ENCODE measurements at places on chromosomes 7 and 10.

DNA sequence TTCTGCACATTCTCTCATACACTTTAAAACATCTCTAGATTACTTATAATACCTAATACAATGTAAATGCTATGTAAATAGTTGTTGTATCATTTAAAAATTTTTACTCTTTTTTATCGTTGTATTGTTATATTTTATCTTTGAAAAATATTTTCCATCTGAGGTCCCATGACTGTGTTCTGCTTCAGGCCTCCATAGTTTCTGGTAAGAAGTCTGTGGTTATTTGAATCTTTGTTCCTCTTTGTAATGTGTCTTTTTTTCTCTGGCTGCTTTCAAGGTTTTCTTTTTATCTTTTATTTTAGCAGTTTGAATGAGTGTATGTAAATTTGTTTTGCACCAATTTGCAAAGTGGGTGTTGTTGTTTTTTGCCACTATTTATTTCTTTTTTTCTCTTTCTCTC is 263.1 kb downstream of the RPS24 start:
- no peak for DNase-seq

DNA sequence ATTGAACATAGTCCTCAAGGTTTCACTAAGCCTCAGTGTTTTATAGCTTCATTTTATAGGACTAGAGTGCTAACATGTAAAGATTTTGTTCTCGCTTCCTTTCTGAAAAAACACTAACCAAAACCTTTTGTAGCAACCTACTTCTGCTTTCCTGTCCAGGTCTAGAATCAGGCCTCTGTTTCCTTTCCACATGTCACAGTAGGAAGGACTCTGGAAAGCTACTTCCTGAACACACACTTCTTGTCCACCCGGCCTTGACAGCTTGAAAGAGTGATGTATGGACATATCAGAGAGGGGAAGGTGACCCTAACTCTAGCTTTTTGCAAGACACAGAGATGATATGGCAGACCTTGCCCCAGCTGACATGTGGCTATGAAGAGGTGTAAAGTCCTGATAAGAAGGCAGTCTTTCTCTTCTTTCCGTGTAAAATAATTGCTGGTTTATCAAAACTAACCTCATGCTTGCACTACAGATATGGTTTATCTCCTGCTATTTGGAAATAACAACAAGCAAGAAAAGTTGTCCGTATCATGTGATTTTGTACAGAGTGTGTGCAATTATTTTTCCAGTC is 175.4 kb downstream of the SKAP2 start:
- no peak for DNase-seq

- no peak for DNase-seq
Observed at GRCh38 chr7:45119550-45119949, 8.1 kb upstream of the TBRG4 start.

DNA sequence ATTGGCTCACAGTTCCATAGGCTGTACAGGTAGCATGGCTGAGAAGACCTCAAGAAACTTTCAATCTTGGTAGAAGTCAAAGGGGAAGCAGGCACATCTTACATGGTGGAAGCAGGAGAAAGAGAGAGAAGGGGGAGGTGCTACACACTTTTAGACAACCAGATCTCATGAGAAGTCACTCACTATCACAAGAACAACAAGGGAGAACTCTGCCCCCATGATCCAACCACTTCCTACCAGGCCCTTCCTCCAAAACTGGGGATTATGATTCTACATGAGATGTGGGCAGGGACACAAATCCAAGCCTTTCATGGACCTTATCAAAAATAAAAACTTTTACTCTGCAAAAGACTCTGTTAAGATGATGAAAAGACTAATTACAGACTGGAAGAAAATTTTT is 183.2 kb upstream of the TRIM24 start:
- DNase-seq: no peak

DNA sequence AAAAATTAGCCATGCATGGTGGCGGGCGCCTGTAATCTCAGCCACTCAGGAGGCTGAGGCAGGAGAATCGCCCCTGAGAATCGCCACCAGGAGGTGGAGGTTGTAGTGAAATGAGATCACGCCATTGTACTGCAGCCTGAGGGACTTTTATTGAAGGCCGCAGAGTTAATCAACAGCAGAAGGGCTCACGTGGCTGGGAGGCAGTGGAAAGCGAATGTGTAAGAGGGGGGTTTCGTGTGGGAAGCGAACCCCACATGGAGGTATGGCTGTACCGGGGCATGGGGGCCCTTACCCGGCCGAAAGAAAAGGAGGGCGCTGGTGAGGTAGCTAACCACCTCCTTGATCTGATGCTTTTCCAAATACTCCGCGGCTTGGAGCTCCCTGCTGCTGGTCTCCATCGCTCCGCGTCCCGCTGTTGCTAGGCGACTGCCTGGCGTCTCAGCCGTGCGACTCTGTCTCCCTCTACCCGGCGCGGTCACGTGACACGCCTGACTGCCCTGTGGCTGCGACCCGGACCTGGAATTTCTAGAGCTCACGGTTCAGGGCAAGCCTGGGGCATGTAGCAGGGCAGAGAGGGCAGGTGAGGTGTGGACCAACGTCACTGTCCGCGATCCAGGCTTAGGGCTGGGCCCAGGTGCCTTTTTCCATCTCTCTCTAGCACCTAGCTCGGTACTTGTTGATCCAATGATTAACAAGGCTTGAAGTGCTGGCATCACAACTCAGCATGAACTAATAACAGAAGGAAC is at the start of gene EFCAB10:
TSS of gene EFCAB10 (minus strand) at position 428 of the 746 bp plus-strand sequence. CDS start at position 398, 30 bp downstream.
- peak; percentile 57 for DNase-seq

- DNase-seq: peak; percentile 96
Observed at GRCh38 chr10:101779544-101780186, 3.6 kb downstream of the NPM3 start.

DNA sequence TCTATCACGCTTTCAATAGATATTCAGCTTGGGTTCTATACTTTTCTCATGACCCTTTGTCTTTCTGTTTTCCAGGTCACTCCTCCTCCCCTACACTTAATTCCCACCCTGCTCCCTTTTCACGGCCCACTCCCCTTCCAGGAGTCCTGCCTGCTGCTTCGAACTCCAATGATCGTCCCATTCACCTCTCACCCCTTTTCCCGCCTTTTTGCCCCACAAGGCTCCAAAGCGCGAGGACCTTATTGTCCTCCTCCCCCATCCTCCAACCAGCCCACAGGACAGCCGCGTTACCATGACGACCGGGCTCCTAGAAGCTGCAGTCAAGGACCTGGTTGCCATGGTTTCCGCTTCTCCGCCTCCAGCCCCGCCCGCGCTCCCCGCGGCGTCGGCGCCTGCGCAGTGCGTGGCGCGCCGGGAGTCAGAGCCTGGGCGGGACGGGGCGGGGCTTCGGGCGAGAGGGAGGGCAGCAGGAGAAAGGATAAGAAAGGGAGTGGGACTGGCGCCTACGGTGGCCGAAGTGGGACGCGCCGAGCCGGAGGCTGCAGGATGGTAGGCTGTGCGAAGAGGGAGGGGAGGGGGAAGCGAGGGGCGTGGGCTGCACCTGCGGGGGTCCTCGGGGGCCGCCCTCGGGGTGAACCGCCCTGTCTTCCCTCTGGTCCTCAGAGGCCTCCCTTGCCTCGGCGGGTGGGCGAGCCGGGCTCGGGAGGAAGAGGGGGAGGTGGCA is at the start of gene AP1S1:
TSS of gene AP1S1 (plus strand) at position 508 of the 724 bp plus-strand sequence. CDS start at position 547, 39 bp downstream.
- DNase-seq: peak; percentile 91

GRCh38 chr10:8048281-8049008 is 6.0 kb upstream of the GATA3 start:
- no peak for DNase-seq

DNA sequence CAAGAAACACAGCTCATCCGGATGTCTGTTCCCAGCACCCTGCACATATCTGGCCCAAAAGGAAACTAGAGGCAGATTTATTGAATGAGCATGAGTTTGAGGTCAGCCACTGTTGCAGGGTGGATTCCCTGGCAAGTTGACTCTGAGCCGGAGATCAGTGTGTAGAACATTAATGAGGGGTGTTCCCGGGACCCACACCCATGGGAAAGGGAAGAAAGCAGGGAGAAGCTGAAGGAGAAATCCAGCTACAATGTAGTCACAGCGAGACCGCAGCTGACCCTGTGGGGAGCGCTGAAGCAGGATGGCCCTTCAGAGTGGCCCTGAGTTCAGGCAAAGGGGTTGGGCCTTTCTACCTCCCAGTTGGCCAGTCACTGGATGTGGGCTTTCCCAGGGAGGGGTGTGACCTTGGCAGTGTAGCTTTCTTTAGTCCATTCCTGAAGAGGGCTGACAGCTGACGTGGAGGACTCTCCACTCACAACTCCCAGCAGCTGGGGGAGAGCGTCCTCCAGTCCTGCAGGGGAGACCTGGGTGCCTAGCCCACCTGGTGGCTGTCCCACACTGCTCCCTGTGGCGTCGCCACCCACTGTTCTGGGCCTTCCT is 324.2 kb upstream of the ZMIZ1 start:
- no peak for DNase-seq

- no peak for DNase-seq
Observed at GRCh38 chr7:2522780-2523433, 3.3 kb downstream of the LFNG start.

DNA sequence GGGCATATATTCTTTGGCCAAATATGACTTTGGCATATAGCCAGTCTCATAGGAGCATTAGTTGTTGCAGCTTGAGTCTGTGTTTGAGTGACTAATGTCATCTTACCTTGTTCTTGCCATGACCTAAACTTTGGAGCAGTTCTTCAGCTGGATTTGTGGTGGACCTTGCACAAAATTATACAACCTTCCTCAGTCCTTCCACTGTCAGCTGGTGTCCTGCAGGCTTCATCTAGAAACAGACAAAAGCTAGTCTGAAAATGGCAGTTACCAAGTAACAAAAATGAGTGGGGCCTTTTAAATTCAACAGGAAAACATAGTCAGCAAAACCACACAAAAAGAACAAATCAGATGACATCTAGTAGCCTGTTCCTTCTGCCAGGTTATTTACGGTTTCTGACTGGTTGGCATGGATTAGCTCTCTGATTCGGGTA is 59.5 kb upstream of the HECTD2 start:
- no peak for DNase-seq

DNA sequence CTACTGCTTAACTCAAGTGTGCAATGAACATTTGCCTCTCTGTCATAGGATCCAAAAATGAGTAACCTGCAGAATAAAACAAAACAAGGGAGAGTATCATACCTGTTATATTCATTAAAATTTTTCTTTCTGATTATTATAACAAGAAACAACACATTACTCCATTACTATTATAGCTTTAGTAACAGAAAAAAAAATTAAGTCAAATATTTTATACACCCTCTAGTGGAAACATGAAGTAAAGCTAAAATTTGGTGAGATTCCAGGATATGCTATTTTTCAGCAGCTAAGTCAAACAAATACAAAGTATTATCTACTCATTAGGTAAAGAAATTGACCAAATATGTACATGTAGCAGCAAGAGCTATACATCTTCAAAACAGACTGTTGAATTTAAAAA is 56.3 kb downstream of the PDZD8 start:
- DNase-seq: no peak

- DNase-seq: peak; percentile 71
Observed at GRCh38 chr10:133357285-133358161, at the start of gene FUOM. Gene FUOM (minus strand): TSS chr10:133358019. CDS start chr10:133358007, 12 bp downstream.

DNA sequence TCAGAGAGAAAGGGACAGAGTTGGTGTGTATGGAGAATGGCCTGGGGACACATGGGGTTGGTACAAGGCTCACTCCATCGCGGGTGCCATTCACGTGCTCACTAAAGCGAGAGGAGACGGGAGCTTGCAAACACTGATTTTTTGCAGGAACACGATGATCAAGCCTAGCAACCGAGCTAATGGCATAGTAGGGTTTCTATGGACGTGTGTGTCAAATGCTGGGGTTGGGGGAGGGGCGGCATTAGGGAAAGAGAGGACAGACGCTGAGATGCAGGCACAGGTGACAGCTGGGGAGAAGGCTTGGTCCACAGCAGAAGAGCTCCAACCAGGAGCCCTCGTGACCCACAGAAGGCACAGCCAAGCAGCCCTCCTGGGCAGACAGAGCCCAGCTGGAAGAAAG is 33.9 kb downstream of the RCC1L start:
- no peak for DNase-seq

- no peak for DNase-seq
Observed at GRCh38 chr7:75906991-75907667, 7.8 kb upstream of the POR start.

- DNase-seq: no peak
Observed at GRCh38 chr7:79282070-79282694, 171.3 kb downstream of the MAGI2 start.

- DNase-seq: no peak
Observed at GRCh38 chr7:151808400-151809145, 68.3 kb downstream of the PRKAG2 start.

- no peak for DNase-seq
Observed at GRCh38 chr7:48067475-48067874, 21.6 kb upstream of the UPP1 start.

DNA sequence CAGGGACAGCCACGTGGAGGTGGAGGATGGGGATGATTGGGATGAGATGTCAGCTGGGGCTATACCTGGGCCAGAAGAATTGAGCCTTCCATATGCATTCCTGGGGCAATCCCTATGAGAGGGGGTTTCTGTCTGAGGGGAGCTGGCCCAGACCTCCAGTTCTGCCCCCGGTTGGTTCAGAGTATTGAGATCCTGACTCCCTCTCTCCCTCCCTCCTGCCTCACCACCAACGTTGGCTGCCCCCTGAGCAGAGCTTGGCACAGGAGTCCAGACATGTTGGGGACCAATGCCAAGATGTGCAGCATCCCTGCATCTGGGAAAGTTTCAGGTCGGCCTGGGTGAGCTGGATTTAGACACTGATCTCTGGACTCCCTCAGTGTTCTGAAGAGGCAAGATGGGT is 575.2 kb upstream of the MKI67 start:
- no peak for DNase-seq

DNA sequence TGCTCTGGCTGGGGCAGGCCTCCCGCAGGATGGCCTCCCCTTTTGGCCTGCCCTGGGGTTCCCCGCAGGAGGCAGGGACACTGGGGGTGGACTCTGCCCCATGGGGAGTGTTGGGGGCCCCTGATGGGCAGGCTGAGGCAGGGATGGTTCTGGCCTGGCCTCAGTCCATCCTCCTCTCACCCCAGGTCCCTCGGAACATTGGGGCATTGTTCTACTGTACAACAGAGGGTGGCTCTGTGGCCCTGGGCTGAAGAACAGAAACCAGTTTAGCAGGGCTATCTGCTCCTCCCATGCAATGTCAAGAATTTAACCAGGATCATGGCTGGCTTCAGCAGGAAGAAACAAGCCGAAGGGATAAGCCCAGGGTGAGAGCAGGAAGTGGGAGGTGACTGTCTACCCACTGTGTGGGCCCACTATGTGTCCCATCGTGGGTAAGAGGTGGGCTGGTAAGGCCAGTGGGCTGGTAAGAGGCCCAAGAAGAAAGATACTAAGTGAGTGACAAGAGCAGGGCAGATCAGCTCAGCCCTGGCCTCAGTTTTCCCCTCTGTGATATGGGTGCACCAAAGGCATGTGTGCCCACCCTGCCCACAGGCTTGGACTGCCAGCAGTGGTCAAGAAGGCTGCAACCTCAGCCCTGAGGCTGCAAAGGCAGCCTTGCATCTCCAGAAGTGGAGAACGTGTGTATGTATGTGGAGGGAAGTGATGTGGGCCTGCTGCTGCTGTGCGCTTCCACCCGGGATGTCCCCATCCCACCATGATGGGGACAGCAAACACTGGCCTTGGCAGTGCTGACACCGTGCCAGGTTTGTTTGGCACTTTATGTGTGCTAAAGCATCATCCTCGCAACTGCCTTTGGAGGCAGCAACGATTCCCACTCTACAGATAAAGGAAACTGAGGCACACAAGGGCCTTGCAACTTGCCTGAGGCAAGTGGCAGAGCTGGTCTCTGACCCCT is 138.9 kb downstream of the SH3PXD2A start:
- no peak for DNase-seq

Data from activated naive CD4-positive, alpha-beta T cell treated with anti-CD3 and anti-CD28 coated beads, Interleukin-2, amount 50 U/mL, for 72 hours (primary cell).